ENCODE measurements at places on chromosomes 1 and 21.
A peak's percentile ranks its signal among the peaks of the same experiment; 100 is the strongest.

DNA sequence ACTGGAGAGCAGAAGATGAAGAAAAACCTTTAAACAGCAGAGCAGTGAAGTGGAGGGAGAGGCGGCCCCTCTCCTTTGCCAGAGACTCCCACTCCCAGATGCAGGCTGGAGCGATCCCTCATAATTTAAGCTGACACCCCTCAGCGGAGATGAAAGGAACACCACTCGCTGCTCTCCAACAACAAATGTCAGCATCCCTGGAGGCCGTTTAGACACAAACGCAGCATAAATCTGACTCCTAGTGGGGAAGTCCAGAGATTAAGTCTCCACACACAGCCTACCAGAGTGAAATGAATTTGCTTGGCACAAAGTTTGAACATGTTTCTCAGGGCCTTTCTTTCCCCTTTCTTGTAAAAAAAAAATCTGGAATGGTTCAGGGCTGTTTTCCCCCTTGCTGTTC is 137.8 kb downstream of the LMX1A start:
- peak; percentile 45 for DNase-seq

- DNase-seq: peak; percentile 70
Observed at GRCh38 chr1:61395146-61395800, 312.9 kb downstream of the NFIA start.

DNA sequence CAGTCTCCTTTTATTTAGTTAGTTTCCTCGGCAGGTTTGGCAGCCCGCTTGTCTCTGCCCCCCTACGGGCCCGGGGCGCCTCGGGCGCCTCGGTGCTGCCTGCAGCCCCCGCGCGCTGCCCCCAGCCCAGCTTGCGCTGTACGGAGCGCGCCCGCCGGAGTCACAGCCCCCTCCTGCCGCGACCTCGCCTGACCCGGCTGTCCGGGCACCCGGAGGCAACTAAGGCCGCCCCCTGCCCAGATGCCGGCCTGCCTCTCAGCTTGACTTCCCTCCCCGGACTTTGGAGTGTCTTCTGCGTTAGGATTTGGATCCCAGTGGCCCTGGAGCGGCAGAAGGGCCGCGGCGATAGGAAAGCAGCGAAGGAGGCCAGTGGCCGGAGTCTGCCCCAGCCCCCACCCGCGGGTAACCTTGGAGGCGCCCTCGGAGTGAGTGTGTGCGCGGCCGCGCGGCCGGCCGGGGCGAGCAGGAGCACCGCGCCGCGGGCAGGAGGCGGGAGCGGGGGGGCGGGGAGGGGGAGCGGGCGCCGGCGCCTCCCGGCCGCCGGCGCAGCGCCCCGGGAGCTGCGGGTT is 7.6 kb downstream of the CDKN2C start:
- DNase-seq: peak; percentile 6

GRCh38 chr1:3127738-3128137 is 58.7 kb downstream of the PRDM16 start:
- DNase-seq: peak; percentile 10

- no peak for DNase-seq
Observed at GRCh38 chr1:71667216-71667615, 586.4 kb upstream of the ZRANB2 start.

DNA sequence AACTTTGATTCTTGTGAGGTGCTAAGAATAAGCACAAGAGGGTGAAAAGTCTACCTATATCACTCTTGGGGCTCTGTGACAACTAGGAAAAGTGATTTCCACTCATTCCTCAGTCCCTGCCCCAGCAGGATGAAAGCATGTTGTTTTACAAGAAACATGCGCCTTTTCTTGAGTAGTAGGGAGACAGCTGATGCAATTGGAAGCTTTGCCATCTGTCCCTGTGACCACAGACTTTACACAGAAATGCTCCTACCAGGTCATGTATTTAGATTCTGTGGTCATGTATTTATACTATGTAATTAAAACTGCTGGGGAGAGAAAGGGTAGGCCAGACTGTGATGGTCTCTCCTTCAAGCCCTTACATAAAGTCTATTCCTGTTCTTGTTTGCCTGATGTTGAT is 445.5 kb downstream of the PTPRC start:
- DNase-seq: no peak

- peak; percentile 75 for DNase-seq
Observed at GRCh38 chr1:159900086-159900680, at the start of gene CFAP45. TSS of gene CFAP45 (minus strand) at chr1:159900165. CDS start at chr1:159900098, 67 bp downstream.

DNA sequence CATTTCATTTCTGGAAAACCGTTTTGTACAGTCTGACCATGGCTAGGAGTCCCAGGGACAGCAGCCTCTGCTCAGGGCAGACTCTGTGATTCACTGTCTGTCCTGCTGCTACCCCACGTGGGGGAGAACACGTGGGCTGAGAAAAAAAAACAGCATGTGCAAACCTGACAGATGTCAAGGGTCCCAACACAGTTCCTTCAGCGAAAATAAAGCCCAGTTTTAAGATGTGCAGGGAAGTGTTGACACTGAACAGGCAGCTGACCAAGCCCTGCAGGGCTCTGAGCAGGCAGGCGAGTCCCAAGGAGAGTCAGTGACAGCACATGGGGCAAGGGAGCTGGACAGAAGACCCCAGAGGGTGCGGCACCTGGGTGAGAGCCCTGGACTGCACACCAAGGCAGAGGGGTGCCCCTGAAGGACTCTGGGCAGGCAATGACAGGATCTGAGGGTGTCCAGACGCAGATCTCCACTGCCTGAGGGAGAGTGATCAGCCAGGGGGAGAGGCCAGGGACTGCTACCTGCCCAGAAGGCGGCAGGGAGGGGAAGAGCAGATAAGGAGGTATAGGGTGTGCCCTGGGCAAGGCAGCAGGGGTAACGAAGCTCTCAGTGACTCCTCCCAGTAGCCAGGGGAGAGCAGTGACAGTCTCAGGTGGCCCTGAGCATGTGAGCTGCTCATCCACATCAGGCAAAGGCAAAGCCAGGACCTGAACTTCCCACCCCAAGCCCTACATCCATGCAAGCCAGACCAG is 5.1 kb upstream of the SPATC1L start:
- peak; percentile 20 for DNase-seq

- no peak for DNase-seq
Observed at GRCh38 chr21:27114111-27114510, 147.2 kb upstream of the ADAMTS5 start.

DNA sequence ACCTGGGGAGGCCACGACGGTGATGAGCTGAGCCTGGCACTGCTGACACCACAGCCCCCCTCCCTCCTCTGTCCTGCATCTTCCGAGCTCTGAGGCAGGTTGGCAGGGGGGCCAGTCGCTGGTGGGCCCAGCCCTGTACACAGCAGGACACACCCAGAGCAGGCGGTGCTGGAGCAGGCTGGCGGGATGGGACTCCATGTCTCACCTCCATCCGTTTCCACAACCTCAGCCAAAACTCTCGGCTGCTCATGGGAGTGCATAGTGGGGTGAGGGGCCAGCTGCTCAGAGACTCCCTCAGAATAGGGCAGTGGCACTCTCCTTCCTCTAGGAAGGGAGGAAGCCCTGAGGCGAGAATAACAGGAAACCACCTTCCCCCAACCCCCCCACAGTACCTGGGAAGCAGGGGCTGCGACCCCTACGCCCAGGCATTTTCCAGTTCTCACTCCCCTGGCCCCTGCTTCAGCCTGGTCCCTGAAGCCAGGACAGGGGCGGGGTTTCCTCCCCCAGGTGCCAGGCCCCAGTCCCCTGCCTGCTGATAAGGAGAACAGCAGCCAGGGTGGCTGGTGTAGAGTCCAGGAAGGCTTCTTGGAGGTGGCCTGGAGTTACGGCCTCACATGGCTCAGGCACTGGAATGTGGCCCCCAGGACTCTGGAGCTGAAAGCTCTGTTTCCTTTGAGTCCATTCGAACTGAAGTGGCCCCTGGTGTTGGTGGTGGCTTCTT is 3.2 kb upstream of the IBA57 start:
- peak; percentile 50 for DNase-seq

DNA sequence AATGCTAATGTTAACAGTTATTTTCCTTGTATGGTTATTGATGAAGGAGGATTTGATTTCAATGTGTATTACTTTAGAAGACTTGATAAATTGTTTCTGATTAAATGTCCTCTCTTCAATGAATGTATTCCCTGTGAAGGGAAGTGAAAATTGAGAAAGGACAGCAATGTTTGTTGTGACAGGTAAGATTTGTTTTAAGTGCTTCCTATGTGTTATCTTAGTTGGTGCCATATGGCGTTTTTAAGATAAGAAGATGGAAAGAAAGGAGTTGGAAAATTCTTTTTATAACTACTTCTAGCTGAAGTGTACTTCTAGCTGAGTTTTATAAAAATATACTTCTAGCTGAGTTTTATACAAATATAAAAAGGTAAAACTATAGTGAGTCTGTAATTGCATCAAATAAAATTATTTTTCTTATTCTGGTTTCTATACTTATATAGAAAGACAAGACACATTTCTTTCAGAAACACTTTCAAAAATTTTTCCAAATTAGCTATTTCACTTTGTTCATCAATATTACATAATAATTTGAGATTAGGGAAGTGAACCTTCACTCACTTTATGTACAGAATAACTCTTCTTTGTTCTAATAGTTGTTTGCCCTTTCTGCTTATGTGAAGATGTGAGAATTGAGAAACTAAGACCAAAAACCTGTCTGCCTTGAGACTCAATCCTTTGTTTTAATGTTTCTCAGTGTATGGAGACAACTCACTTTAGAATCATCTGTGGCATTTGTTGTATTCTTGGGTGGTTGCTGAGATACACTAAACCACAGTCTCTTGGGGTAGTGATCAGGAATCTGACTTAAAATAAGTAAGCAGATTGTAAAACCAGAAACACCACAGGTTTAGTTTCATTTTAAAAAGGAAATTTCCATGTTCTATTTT is 382.9 kb upstream of the B3GALT2 start:
- peak; percentile 10 for DNase-seq

DNA sequence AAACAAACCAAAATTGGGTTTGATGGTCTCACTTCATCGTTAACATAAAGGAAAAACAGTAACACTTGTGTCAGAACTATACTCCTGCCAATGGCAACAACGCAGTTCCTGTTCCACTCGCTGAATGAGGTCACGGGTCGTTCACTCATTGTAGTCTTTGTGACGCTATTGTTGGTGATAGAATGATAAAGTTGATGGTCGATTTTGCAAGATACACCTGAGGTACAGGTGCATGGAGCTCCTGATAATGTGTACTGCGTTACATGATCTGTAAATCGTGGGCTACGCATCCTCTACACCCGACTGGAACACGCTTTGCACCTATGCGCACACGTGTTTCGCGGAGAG is 391 bp upstream of the CENPS start:
- peak; percentile 29 for DNase-seq

DNA sequence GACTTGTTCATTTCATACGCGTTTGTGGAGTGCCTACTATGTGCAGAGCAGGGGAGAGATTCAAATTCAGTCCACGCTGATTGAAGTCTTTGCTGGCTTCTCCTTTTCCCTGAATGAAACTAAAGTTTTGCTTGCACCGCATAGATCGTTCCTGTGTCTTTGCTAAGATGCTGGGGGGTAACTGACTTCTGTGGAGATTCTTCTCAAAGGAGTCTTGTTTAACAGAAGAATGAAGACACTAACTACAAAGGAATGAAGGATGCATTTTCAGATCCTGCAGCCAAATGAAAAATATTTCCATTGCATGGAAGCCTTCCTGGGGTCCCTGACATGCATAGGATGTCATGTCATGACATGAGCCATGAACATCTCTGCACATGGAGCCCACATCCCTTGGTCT is 26.9 kb upstream of the H6PD start:
- no peak for DNase-seq

DNA sequence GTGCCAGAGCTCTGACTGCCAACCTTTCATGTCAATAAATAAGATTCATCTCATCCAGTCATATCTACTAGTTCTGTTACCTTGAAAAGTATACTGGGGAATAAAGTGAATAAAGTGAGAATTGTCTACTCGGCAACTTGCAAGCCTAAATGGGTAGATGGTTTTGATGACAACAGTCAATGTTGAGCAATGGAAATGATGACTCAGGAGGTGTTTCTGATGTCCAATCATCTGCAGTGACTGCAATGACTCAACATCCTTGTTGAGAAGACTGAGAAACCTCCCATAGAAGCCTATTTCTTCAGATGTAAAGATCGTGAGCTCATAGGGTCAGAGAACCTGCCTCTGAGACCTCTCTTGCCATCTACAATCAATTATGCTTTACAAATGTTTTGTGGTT is 276.4 kb downstream of the SPATA17 start:
- no peak for DNase-seq

DNA sequence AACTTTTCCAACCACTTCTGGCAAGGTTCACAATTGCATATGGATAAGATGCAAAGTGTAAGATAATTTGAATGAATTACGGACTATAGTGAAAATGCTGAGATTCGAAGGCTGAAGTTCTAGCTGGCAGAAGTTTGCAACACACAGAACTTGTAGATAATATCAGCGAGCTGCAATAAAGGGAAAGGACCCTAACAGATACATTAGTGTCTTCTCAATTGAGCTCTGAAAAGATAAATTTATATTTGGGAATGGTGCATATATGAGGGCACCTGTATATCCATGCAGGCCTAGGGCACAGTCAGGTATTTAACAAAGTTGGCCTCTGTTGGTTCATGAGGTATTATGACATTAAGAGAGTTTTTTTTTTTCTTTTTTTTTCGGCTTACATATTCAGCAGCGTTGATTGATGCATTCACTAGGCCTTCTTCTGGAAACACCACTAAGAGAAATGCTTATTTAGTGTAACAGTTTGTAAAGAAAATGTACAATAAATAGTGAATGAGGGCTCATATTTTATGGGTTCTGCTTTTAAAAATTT is 2.2 kb downstream of the NFIA start:
- no peak for DNase-seq

- no peak for DNase-seq
Observed at GRCh38 chr1:207659545-207660153, 14.7 kb downstream of the CR1L start.

DNA sequence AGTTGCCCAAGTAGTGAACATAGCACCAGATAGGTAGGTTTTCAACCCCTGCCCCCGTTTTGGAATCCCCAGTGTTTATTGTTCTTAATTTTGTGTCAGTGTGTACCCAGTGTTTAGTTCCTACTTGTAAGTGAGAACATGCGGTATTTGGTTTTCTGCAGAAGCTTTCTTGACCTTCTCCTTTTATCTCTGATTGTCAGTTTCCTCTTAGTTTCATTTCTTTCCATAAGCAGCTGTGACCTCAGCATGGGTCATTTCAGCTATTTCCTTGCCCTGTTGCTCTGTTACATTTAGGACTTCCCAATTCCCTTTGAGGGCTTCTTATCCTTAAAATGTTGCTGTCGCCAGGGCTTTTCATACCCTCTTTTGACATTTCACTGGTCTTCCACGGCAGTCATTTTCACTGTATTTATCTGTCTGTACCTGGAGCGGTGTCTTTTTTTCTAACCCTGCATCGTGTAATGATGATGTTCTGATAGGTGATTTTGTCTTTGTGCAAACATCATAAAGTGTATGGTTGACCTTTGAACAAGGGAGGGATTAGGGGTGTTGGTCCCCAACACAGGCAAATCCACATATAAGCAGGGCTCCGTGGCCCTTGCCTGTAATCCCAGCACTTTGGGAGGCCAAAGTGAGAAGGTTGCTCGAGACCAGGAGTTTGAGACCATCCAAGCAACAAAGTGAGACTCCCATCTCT is 15.0 kb downstream of the ITSN1 start:
- no peak for DNase-seq
